ENCODE measurements at places on chromosomes 3 and 15.

DNA sequence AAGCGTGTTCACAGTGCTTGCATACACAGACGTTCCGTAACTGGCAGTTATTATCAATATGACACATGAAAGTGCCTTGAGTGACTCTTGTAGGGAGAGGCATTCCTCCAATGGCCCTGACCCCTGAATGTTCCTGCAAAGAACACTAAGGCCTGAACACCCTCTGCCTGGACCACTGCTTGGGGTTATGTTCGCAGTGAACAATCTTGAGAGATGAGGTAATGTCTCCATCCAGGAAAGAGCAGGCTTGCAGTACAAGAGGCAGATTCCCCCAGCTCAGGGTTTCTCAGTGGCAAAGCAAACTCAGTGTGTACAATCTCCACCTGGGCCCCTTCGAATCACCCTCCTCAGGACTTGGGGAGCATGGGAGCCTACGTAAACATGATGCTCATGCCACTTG, 324.6 kb downstream of the MAGI1 start:
- DNase-seq = no peak

DNA sequence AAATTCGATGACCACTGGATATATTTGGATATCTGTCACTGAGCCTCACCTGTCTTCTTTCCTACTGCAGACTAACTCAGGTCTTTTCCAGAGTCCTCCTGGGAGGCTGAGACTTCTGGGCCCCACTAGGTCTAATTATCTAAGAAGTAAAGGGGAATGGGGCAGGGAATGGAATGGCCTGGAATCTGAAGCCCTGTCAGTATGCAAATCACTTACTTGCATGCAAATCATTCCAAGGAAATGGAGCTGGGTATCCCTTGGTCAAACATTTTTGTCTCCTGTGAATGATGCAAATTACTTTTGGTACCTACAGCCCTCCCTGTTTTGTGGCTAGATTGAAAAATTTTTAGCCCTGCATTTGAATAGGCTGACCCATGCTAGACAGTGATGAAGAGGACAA, 5.3 kb upstream of the SPSB4 start:
- DNase-seq = no peak

GRCh38 chr3:46632792-46633191, 20.5 kb downstream of the FAM240A start:
- no peak for DNase-seq

- DNase-seq = no peak
Measured at GRCh38 chr15:60009980-60010732, 6.0 kb downstream of the FOXB1 start.

GRCh38 chr15:38642689-38643270, 78.2 kb upstream of the RASGRP1 start:
- DNase-seq = no peak

- DNase-seq = no peak
Measured at GRCh38 chr3:127053450-127053849, 70.5 kb downstream of the PLXNA1 start.

DNA sequence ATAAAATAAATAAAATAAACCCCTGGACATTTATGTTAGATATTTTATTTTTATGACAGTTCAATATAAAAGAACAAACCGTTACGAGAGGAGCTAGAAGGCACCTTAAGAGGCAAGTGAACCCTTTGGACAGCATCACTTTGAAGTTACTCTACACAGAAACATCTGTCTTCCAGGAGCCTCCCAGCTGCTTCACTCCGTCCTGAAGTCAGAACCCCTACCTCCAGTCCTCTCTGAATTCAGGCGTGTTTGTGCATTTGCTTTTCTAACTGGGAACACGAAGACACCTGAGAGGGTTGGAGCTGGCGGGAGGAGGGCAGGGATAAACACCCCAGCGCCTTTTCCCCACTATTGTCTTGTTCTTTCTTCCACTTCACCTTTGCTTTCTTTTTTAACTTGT, 46.2 kb downstream of the CMTM7 start:
- DNase-seq = no peak

GRCh38 chr15:33152502-33153109, 41.9 kb downstream of the FMN1 start:
- no peak for DNase-seq

- DNase-seq = no peak
Measured at GRCh38 chr3:32198714-32199113, 39.8 kb upstream of the CMTM8 start.

DNA sequence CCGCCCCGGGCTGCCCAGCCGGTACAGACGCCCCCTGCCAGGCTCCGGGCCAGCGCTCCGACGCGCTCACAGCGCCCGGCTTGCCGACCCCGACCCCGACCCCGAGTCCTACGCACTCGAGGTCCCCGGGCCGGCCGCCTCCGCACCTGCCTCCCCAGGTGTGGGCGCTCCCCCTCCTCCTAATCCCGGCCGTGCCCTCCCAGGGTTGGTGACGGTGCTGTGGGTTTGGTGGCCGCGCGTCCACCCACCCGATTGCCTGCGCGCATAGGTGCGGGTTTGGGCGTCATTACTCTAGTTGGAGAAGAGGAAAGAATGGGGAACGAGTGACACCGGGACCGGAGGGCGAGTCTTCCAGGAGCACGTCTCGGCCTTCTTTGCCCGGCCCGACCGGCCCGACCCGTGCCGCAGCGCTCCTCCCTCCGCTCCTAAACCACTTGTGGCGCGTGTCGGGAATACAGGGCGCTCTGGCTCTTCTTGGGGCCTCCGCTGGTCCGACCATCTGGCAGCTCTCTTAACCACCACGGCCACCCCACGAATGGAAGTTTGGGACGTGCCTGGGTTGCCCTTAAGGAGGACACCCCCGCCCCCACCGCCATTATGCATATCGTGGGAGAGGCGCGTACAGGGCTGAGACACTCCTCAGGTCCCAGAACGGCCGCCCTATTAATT, 810 bp upstream of the THRB start:
- DNase-seq = no peak

- no peak for DNase-seq
Measured at GRCh38 chr3:124582196-124582595, 148.1 kb upstream of the UMPS start.

- DNase-seq = no peak
Measured at GRCh38 chr3:124793054-124793739, 62.9 kb downstream of the UMPS start.

DNA sequence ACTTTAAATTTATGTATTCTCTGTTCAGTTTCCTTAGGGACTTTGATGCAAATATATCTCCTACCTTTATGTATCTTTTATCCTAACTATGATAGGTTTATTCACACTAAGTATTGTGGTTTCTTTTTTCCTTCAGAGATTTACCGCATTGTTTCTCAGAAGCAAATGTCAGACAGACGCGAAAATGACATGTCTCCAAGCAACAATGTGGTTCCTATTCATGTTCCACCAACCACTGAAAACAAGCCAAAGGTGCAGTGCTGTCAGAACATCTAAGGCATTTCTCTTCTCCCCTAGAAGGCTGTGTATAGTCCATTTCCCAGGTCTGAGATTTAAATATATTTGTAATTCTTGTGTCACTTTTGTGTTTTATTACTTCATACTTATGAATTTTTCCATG, 18.3 kb downstream of the RAB11A start:
- no peak for DNase-seq

- DNase-seq = no peak
Measured at GRCh38 chr15:43314171-43314570, 16.2 kb downstream of the LCMT2 start.

DNA sequence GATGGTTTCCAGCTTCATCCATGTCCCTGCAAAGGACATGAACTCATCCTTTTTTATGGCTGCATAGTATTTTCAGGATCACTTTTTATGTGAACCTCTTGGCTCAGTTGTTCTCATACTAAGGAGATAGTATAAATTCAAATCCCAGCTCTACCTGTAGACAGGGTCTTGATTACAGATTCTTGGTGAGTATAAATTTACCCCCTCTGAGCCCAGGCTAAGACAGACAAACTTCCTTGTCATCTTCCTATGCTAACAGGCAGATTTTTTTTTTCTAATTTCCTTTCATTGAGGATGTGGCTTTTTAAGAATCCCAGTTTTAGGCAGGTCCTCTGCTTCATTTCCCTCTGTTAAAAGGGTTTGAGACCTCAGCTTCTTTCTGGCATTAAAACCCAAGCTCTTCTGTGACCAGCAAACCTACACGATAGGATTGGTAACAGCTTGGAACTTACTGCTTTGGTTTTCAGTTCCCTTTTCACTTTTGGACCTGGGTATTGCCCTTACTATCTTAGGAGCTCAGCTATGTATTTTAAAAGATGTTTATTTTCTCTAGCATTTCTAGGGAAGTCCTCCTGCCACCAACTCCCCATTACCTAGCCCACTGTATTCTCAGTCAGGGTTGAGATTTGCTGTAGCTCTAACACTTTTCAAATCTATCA, 72.5 kb downstream of the VPS8 start:
- DNase-seq = no peak

- DNase-seq = no peak
Measured at GRCh38 chr3:45412763-45413162, 24.4 kb downstream of the LARS2 start.

- DNase-seq = no peak
Measured at GRCh38 chr3:151476344-151477018, 15.6 kb upstream of the IGSF10 start.

DNA sequence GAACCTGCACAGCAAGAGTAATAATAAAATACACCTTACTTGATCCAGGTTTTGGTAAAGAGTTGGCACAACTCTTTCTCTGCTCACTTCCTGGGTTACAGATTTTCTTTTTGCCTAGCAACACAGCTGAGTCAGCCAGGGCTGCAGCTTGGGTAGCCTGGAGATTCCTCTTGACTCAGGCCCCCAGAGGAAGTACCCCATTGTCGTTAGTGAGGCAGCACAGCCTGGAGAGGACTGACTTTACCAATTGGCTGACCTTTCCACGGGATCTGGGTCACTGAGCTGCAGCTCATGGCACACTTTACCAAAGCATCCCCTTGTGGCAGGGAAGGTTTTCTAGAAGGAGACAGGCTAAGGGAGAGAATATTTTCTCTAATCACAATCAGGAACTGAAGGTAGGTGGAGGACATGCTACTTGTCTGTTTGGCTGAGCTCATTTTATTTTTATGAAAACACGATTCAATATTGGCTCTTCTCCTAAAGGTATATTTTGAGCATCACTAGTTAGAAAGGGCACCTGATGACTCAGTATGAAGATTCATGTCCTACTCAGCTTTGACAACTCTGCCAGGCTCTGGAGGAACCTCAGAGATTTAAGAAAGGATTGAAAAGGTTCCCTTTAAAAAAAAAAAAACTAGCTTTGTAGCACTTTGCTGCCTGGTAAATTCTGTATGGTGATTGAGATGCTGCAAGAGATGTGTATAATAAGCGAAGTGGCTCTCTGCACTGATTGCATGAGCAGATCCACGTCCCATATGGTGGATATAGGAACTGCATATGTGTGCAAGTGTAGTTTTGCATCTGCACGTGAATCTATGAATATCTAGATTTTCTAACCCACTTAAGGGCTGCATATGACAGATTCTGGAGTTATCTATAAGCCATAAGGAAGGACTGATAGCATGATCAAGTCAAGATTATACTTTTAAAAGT, 124.8 kb downstream of the CHDH start:
- no peak for DNase-seq

DNA sequence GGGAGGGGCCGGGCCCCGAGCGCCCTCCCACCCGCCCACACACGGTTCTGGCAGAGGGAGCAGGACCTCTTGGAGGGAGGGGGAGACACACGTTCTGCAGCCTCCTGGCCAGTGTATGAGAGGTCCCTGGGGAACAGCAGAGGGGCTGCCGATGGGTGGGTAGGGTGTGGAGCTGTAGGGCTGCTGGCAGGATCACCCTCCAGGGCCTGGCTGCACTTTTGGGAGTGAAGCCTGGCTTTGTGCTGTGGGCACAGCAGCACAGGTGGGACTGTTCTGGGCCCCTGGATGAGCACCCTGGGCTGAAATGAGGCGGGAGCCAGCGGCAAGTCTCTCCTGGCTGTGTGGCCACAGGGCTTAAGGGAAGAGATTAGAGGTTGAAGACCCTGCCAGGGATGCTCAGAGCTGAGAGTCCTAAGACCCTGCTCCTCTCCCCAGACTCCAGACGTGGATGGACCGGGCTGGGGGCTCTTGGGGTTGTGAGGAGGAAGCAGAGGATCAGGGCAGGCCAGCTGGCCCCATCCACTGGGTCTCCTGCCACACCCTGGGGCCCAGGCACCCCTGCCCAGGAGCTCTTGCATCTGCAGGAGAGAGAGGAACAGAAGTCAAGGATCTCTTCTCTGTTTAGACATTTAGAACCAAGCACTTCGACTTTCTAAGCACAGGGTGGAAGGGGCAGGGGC, 45.2 kb downstream of the RGMA start:
- DNase-seq = no peak

All from NCI-H446 treated with DMSO at 0.1 percent for 48 hours (cell line).